ENCODE measurements at places on chromosomes 16 and 17. TPM values are rescaled to one million over a fixed set of nuclear protein-coding genes. Genes with fewer than 3 reads are reported as not detected.

Gene SLC5A10
- total RNA-seq = not detected

Gene MMP25
- total RNA-seq = 0.15 TPM

DNA sequence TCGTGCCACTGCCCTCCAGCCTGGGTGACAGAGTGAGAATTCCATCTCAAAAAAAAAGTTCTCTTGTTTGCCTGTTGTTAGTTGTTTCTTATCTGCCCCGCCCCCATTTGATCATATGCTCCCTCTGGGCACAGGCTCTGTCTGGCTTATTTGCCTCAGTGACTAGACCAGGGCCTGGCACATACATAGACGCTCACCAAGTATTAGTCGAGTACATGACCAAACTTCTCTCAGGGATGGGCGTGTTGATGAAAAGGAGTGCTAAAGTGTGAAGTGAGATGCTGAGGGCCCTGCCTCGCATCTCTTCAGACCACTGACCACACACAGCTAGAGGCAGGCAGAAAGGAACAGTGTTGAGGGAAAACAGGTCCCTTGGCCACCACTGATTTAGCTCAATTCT lies 3.3 kb upstream of the HELZ start:
- DNase-seq = no peak
- H3K27ac ChIP-seq = no peak overlapping the region
- no peak overlapping the region for H3K4me3 ChIP-seq
- no peaks in the 10 kb centered on the region for H3K36me3 ChIP-seq
- H3K4me1 ChIP-seq = peaks cover 20% of the 10 kb centered on the region

- no peaks in the 10 kb centered on the region for H3K4me1 ChIP-seq
- no peaks in the 10 kb centered on the region for H3K27me3 ChIP-seq
- DNase-seq = no peak
- H3K36me3 ChIP-seq = no peaks in the 10 kb centered on the region
- H3K4me3 ChIP-seq = no peak overlapping the region
Measured at GRCh38 chr17:43871946-43872690, 25.1 kb downstream of the CD300LG start.

- no peak overlapping the region for H3K4me3 ChIP-seq
- H3K27me3 ChIP-seq = no peaks in the 10 kb centered on the region
- no peak overlapping the region for H3K27ac ChIP-seq
- H3K4me1 ChIP-seq = peaks cover 13% of the 10 kb centered on the region
- no peaks in the 10 kb centered on the region for H3K36me3 ChIP-seq
Measured at GRCh38 chr17:4852567-4853207, 19.5 kb downstream of the MINK1 start.

Gene CCT6B
- total RNA-seq = 5.4 TPM

DNA sequence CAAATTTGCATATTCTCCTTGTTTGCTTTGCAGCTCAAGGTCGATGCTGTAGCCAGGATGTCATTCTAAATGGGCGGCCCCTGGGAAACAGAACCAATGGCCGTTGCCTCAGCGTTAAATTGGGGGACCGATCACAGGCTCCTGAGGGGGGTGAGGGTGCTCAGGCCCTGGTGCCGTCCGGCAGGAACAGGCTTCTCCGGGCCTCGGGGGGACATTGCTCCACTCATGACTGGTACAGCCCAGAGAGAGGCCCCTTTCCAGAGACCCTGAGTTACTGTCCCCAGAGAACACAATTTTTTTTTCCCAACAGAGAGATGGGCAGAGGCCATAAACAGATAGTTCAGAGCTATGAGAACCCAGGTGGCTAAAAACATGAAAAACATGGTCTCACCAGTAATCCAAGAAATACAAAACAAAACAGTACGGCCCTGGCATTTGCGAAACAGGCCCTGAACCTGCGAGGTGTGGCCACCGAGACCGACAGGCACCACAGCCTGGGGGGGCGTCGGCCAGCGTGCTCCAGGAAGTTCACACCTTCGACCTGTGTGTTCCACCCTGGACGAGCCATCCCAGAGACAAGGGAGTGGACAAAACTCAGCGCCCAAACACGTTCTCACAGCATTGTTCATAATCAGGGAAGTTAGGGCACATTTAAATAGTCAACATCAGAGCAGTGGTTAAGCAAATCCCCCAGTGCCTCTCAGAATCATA lies 82.8 kb downstream of the METRNL start:
- H3K27me3 ChIP-seq = no peaks in the 10 kb centered on the region
- H3K27ac ChIP-seq = no peak overlapping the region
- DNase-seq = no peak
- H3K4me3 ChIP-seq = no peak overlapping the region
- no peaks in the 10 kb centered on the region for H3K4me1 ChIP-seq

GRCh38 chr16:19822533-19822932 lies 62.1 kb downstream of the GPRC5B start:
- no peaks in the 10 kb centered on the region for H3K36me3 ChIP-seq
- H3K27ac ChIP-seq = no peak overlapping the region
- H3K27me3 ChIP-seq = no peaks in the 10 kb centered on the region
- H3K4me3 ChIP-seq = no peak overlapping the region
- H3K4me1 ChIP-seq = no peaks in the 10 kb centered on the region

Gene SPNS2
- total RNA-seq = not detected

DNA sequence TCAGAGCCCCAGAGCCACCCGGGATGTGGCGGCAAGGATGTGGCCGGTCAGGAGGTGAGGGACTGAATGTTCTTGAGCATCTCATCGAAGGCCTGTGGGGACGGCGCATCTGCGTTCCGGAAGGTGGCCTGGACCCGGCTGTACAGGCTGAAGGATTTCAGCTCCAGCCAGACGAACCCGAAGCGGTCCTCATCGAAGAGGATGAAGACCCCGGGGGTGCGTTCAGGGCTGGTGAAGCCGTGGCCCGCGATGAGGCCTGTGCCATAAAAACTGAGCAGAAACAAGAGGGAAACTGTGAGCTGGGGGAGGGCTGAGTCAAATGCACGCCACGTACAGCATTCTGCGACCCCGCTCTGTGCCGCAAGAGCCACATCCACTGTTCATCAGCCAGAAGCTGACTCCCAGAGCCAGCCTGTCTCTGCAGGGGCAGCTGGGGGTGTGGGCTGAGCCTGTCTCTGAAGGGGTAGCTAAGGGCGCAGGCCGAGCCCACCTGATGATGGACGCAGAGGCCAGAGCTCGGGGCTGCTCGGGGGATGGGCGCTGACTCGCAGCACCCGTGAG lies 14.1 kb upstream of the C16orf95 start:
- no peak overlapping the region for H3K4me3 ChIP-seq
- no peak overlapping the region for H3K27ac ChIP-seq
- DNase-seq = no peak
- H3K36me3 ChIP-seq = no peaks in the 10 kb centered on the region
